ENCODE measurements at places on chromosomes 12 and 14. TPM values are rescaled to one million over a fixed set of nuclear protein-coding genes. Genes with fewer than 3 reads are reported as not detected.

Gene AKAP6
- 2.2 TPM for total RNA-seq

Gene DENND5B
- 6.8 TPM for total RNA-seq

Gene DDN
- 0.09 TPM for total RNA-seq

Gene KRT71
- total RNA-seq = not detected

Gene CMKLR1
- total RNA-seq = not detected

Gene GLIPR1L1
- total RNA-seq = not detected

Gene SGPP1
- 8.3 TPM for total RNA-seq

Gene TCL1A
- total RNA-seq = not detected

Gene SNRPF
- 22.4 TPM for total RNA-seq

Gene CCDC184
- total RNA-seq = 1.1 TPM
